ENCODE measurements at places on chromosomes 5 and 9. TPM values are rescaled to one million over a fixed set of nuclear protein-coding genes. Genes with fewer than 3 reads are reported as not detected.
A peak's percentile ranks its signal among the peaks of the same experiment; 100 is the strongest.

Gene UNC13B
- total RNA-seq: 24.8 TPM

Gene ARPC5L
- 9.8 TPM for total RNA-seq

DNA sequence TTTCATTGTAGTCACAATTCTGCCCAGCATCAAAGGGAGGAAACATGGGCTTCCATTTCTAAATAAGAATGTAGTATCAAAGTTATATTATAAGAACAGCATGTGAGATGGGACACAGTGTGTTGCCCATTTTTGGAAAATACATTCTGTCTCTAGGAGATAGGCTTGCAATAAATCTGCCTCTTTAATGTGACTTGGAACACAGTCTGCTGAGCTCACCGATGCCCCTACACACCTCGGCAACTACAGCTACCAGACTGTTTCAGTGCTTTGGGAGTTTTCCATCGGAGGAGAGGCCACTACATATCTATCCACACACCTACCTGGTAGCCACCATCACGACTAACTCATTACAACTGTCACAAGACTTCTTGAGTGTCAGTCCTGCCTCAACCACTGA is 18.9 kb upstream of the FCHO2 start:
- DNase-seq: no peak

DNA sequence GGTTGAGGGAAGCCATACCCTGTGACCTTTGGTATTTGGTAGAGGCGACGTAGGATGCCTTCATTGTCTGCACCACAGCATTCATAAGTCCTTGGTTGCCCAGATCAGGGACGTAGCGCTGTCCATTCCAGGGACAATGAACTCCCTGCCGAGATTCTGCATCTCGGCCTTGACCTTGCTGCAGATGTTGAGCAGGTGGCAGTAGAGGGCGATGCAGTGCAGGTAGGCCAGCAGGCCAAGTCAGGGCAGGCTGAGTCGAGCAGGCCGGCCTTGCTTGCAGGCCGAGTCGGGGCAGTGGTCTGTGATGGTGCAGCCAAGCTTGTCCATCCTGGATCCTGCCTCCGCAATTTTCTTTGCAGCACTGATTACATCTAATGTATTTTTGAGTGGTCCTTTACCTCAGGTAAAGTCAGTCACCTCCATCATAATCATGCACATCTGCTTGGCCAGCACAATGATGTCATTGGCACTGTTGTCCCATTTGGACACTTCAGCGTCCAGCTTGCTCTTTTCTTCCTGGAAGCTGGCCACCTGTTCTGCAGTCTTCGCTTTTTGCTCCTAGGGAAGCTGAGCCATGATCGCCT is 93.4 kb upstream of the CCDC112 start:
- DNase-seq: no peak

- DNase-seq: no peak
Measured at GRCh38 chr5:31470608-31471007, 61.3 kb downstream of the DROSHA start.

DNA sequence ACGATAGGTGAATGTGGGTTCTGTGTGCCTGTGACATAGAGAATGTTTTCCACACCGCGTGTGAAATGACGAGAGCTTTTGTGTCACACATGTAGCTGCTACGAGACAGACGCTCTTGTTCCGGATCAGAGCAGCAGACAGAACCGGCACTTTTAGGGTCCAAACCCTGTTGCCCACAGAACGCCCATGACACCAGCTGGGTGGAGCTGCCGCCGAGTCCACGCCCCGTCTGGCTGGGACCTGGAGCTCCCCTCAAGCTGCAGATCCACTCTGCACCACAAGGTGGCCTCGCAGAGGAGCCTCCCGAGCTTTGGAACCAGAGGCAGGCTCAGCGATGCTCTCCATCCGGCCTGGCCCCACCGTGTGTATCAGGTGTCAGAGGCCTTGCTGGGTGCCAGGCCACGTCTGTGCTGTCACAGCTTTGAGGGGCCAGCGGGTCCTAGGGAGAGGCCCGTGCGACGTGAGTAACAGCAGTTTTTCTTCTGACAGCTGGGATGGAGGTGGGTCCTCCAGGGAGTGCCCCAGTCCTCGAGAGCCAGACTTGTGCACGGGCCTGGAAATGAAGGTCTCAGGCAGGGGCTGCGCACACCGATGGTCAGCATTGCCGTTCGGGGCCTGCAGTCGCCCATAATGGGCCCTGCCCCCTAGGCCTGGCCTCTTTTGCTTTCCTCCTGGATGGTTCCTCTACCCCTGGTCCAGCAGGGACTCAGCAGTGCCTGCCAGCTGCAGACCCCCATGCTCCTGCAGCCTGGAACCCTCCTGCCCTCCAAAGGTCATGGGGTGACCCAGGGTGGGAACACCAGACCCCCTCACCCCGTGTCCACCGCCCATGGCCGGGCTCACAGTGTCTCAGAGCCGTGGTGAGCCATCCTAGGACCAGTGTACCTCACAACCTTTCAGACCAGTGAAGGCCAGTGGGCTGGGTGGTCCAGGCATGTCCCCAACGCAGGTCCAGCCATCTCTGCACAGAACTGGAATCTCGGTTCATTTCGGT is 2.5 kb upstream of the LRRC14B start:
- peak; percentile 99 for DNase-seq

Gene TOR2A
- 3.8 TPM for total RNA-seq

Gene OR1J2
- 0.29 TPM for total RNA-seq

DNA sequence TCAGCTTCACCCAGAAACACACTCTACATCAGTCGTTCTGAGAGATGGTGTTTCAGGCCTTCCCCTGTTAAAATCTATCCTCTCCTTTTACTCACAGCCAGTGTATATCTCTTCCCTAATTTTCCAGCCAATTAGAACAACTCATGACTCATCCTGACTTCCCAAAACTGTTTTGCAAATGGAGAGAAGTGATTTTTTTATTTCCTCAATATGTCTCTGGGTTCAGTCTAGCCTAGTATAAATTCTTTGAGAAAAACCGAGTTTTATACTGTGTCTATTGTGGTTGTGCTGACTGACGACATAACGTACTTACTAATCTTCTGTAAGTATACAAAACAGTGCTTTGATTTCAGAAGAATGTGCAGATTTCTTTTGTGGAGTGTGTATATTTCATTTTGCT is 28.4 kb upstream of the CAST start:
- no peak for DNase-seq

Gene TOR1B
- 27.5 TPM for total RNA-seq

DNA sequence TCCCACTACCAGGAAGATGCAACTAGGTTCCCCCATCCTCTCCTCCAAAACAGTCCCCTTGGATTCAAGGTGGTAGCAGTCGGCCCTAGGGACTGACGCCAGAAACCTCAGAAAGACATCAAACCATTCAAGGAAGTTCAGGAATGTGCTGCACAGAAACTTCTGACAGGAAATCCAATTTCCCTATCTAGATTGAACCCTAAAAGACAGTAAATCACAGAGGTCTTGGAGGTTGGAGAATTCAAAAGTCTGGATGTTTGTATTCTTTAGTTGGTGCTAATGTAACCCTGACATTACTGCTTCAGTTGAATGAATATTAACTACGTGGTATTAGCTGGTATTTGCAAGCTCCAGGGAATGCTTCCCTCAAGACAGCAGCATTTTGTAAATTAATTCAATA is 125.3 kb downstream of the SYK start:
- no peak for DNase-seq

GRCh38 chr9:99475401-99476065 is 253.5 kb downstream of the SEC61B start:
- DNase-seq: no peak

- no peak for DNase-seq
Measured at GRCh38 chr5:32638309-32638708, 53.0 kb downstream of the SUB1 start.

- no peak for DNase-seq
Measured at GRCh38 chr5:80916676-80917075, 43.5 kb upstream of the RASGRF2 start.

DNA sequence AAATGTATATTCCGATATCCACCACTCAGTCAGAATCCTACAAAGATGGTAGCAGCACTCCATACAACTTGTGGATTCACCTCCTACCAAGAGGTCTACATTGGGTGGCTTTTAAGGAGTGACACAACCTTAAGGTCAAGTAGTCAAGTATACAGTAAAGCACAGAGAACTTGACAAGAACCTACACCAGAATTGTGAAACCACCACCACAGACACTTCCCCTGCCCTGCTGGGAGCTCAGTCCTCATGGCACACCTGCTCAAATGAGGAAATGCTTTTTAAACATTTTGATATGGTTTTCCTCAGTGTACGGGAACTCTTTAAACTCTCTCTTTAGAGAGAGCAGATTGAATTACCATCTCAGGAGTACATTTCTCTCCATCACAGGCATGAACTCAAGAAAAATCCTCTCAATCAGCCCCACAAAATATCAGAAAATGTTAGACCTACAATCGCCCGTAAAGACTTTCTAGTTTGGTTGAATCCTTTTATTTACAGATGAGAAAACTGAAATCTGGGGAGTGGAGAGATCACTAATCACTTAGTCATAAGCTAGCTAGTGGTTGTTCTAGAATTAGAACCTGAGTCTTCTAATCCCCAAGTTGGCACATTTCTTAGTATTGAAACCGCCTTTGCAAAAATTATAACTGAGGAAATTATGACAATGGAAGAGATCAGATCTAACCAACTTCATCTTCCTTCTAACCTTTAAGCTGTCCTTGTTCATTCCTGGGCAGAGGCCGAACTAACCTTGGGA is 38.5 kb upstream of the NR4A3 start:
- no peak for DNase-seq

DNA sequence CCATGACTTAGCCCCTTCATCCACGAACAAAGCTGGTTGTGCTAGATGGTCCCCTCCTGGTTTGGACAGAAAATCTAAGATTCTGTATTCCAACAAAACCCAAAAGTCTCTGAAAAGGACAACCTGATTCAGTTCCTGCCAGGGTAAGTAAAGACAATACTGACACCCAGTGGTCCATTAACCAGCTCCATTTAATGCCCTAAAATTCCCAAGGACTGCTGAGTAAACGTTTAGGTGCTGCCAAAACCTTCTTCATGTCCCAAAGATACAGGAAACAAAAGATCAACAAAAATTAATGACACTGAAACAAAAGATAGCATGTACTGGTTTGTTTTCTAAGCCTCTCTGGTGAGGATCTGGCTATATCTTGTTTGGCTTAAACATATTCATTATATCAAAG is 25.3 kb upstream of the PPP1R2B start:
- peak; percentile 86 for DNase-seq

Gene CDH12
- total RNA-seq: not detected

Gene GPR21
- 1.4 TPM for total RNA-seq

GRCh38 chr5:55694152-55694830 is 17.8 kb downstream of the SLC38A9 start:
- DNase-seq: peak; percentile 84

- no peak for DNase-seq
Measured at GRCh38 chr5:111673891-111674626, 82.9 kb downstream of the NREP start.

GRCh38 chr9:93037476-93037971 is 21.0 kb upstream of the SUSD3 start:
- peak; percentile 56 for DNase-seq

GRCh38 chr5:112724901-112725300 is 12.8 kb upstream of the APC start:
- no peak for DNase-seq

Gene SLC6A19
- total RNA-seq: not detected

GRCh38 chr9:18317896-18318295 is 156.1 kb upstream of the ADAMTSL1 start:
- peak; percentile 55 for DNase-seq

- no peak for DNase-seq
Measured at GRCh38 chr9:72154468-72155285, 5.4 kb downstream of the GDA start.

- DNase-seq: no peak
Measured at GRCh38 chr9:86925686-86926085, 21.6 kb downstream of the GAS1 start.

- DNase-seq: no peak
Measured at GRCh38 chr9:109945573-109945972, 165.6 kb downstream of the PALM2AKAP2 start.

DNA sequence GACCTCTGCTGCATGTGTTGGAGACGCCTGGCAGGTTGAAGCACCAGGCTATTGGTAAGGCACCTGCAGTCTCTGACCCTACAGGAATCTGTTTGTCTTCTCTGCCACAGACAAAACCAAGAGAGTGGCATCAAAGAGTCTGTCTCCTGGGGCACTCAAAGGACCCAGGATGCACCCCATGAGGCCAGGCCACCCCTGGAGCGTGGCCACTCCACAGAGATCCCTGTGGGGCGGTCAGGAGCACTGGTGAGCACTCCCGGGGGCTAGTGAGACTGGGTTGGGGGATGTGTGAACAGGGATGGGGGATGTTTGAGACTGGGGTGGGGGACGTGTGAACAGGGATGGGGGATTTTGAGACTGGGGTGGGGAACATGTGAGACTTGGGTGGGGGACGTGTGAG is 240.3 kb downstream of the CACNA1B start:
- DNase-seq: peak; percentile 47

- DNase-seq: no peak
Measured at GRCh38 chr5:53378190-53378589, 102.2 kb upstream of the FST start.

DNA sequence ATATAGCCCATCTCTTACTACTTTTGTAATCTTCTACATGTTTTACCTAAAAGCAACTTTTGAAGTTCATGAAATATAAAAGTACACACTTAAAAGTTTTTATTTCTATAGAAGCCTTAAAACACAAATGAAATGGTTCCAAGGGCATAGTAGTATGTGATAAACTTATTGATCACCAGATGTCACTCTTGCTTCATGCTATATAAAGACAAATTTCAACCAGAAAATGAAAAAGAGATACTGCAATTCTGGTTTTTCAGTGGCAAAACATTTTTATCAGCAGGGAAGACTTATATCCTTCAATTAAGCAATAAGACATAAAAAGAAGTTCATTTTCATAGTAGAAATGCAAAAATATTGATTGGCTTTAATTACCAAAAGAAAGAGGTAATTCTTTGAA is 69.4 kb upstream of the FBXL17 start:
- DNase-seq: no peak

DNA sequence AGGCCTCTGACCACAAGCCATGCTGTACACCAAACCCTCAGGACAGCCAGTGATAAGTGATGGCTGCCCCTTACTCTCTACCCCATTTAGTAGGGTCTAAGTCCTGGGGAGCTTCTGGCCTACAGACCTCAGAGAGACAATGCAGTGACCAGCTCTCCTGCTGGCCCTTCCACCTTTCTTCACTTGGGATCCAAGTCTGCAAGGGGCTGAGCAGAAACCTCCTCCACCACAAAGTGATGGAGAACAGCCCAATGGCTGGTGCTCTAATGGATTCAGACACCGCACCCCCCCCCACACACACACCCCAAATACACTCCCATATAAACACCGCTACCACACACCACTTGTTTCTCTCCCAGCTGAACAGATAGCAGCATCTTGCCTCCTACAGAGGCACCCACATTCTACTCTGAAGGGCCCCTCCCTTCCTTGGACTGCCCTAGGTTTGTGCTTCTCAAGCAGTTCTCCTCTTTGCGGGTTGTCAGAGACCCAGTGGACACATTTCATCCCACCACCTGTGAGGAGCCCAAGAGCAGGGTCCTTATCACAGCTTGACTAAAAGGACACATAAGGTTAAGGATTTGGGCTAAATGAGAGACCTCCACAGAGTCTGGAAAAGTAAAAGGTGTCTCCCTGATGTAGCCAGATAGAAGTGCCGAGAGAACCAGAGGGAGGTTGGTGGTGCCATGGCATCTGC is 1.3 kb upstream of the PDLIM4 start:
- DNase-seq: no peak

GRCh38 chr5:175654339-175654738 is 3.5 kb upstream of the HRH2 start:
- DNase-seq: no peak

Gene OBP2B
- total RNA-seq: not detected

Measured in osteoblast (primary cell).